ENCODE measurements at places on chromosomes 5 and 9.

- no peak for DNase-seq
These were observed 103.3 kb upstream of the EDIL3 start for GRCh38 chr5:84487963-84488362.

DNA sequence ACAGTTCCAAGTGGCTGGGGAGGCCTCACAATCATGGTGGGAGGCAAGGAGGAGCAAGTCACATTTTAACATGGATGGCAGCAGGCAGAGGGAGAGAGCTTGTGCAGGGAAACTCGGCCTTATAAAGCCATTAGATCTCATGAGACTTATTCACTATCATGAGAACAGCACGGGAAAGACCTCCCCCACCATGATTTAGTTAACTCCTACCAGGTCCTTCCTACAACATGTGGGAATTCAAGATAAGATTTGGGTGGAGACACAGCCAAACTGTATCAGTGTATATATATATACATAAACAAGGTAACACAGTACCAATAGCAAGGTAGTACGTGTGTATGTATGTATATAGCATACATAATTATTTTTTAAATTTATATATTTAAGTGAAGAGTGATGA is 50.9 kb downstream of the NFX1 start:
- no peak for DNase-seq

DNA sequence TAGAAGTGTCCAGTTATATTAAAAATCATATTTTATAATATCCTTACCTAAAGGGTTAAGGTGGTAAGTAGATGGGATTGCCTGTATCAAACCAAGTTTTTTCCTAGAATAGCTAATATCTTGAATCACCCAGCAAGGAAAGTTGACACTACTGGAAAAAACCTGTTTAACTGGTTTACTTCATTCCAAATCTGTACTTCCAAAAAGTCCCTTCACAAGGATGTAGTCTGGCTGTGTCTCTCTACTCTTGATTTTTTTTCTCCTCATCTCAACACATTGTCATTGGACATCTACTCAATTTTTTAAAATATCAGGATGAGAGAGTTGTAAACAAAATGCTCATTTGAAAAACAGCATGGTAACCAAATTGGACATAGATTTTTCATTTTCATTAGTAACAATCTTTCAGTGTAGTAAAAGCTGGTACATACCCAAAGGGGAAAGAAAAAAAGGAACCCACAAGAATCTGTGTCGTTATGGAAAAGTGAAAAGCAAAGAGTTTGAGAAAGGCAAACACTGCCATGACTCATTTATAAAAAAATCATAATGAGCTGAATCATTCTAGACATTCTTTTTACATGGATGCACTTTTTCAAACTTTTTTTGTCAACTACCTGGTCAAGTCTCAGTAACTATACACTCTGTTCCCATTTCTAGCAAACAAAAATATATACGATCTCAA is 173.5 kb downstream of the GLIS3 start:
- DNase-seq = no peak

- DNase-seq = no peak
These were observed 417 bp downstream of the GABBR2 start for GRCh38 chr9:98708103-98708932.

- no peak for DNase-seq
These were observed 106.6 kb downstream of the PDE8B start for GRCh38 chr5:77316871-77317661.

GRCh38 chr9:109307380-109308240 is 13.2 kb downstream of the EPB41L4B start:
- no peak for DNase-seq

GRCh38 chr5:133884569-133885311 is 83.7 kb downstream of the C5orf15 start:
- no peak for DNase-seq

GRCh38 chr5:32686799-32687498 is 24.2 kb upstream of the NPR3 start:
- no peak for DNase-seq

DNA sequence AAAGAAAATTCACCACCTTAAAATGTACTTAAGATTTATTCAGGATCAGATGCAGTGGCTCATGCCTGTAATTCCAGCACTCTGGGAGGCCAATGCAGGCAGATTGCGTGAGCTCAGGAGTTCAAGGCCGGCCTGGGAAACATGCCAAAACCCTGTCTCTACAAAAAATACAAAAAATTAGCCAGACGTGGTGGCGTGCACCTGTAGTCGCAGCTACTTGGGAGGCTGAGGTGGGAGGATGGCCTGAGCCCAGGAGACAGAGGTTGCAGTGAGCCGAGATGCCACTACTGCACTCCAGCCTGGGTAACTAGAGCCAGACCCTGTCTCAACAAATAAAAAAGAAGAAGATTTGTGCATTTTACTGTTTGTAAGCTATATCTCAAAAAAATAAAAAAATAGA is 34.7 kb upstream of the GFPT2 start:
- DNase-seq = no peak

GRCh38 chr9:20378851-20379250 is 243.4 kb downstream of the MLLT3 start:
- DNase-seq = no peak

GRCh38 chr5:145495196-145495595 is 339.9 kb downstream of the PRELID2 start:
- DNase-seq = no peak

- DNase-seq = no peak
These were observed 58.3 kb upstream of the SHB start for GRCh38 chr9:38127271-38127839.

DNA sequence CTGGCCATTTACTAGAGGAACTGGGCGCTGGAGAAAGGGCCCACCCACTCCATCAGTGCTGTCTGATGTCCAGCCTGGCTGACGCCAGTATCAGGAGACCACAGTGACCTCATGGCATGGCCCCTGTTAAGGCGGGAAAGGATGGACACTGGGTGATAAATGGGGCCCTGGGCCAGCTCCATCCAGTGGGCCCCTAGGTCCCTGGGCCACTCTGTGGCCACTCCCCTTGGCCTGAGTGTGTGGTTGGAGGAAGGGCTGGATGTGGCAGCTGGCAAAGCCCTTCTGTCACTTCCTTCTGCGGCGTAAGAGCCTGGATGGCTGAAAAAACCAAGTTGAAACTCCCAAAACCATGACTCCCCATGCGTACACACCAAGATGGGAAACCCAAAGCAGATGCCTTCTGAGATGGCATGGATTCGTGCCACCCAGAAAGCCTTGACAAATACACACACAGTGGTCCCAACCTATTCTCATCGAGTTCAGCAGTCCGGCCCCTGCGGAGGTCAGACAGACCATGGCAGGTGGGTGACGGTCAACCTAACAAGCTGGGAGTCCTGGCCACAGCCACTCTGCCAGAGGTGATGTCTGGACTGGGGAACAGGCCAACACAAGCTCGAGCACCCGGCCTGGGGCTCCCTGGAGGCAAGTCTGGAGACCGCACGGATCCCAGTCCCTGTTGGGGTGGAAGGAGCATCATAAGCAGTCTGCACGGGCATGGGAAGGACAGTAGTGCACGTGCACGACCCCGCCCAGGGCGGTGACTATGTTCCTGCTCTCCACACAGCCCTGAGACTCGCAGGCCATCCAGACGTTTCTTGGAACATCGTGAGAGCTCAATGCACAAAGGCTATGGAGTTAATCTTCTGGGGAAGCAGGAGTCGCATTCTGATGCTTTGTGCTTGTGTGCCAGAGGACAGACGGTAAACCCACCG is 45.2 kb upstream of the NOTCH1 start:
- DNase-seq = no peak

- DNase-seq = no peak
These were observed 2.0 kb downstream of the MATR3 start for GRCh38 chr5:139295346-139296057.

DNA sequence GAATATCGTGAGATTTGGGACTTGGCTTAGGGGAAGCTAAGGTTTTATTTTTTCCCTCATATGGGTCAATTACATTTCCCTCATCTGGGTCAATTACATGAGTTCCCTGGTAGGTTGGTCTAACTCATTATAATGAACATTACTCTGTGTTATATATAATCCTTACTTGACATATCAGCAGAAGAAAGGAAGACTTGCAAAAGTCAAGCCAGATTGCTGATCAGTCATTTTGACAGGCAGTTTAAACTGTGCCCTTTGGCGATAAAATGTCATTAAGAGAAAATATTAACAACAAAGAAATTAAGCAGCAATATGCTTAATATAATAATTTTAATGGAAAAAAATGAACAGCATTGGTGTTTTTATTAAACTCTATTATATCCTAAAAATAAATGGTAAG is 23.1 kb upstream of the TRPM3 start:
- no peak for DNase-seq

DNA sequence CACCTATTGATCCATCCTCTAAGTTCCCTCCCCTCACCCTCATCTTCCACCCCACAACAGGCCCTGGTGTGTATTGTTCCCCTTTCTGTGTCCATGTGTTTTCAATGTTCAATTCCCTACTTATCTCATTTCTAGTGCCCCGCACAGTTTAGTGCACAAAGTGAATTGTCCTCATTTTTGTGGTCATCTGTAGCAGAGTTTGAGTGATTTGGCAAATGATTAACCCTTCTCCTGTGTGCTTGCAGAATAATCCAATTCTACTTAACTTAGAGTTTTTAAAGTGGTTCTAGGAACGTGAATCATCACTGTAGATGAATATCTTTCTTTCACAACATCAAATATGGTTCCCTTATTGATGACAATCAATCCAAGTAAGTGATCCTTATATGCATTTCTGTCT is 6.3 kb upstream of the HAPLN1 start:
- no peak for DNase-seq

DNA sequence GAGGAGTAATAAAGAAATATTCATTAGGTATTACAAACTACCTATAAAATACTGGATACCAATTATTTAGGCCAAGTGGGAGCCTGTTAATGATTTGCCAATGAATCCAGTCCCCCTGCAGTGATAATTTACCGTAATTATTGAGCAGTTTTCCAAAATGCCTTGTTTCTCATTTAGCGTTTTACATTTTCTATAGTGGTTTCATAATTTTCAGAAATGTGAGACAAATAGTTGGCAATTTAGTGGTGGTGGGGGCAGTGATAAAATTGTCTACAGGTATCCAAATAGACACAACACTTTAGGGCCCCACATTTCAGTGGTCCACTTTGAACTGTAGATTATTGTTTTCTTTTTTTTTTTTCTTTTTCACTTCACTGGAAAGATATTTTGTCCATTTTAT is 27.3 kb upstream of the ALDH1A1 start:
- DNase-seq = no peak

DNA sequence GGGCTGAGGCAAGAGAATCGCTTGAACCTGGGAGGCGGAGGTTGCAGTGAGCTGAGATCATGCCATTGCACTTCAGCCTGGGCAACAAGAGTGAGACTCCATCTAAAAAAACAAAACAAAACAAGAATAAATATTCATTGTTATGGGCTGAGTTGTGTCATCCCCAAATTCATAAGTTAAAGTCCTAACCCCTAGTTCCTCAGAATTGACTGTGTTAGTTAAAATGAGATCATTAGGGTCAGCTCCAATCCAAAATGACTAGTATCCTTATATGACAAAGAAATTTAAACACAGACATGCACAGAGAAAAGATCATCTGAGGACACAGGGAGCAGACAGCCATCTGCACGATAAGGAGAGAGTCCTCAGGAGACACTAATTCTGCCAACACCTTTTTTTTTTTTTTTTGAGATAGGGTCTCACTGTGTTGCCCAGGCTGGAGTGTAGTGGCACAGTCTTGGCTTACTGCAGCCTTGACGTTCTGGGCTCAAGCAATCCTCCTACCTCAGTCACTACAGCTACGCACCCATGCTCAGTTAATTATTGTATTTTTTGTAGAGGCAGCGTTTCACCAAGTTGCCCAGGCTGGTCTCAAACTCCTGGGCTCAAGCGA is 32.1 kb upstream of the GCNT1 start:
- no peak for DNase-seq

DNA sequence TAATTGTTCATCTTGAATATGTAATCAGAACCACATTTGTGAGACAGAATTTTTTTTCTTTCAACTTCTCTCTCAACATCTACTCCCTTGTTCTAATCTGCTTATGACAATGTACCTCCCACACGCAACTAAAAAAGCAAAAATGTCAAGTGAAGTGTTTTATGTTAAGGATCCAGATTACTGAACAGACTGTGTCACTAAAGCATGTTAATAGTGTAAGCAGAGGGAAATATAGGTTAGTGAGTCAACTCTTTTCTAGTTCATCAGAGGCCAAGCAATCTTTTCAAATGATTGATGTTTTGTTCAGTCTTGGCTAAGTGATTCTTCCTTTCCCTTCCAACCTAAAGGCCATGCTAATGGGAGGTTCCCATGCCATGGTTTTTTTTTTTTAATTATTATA is 34.7 kb upstream of the IDNK start:
- DNase-seq = no peak

GRCh38 chr5:103223031-103223955 is 35.3 kb upstream of the MACIR start:
- no peak for DNase-seq

DNA sequence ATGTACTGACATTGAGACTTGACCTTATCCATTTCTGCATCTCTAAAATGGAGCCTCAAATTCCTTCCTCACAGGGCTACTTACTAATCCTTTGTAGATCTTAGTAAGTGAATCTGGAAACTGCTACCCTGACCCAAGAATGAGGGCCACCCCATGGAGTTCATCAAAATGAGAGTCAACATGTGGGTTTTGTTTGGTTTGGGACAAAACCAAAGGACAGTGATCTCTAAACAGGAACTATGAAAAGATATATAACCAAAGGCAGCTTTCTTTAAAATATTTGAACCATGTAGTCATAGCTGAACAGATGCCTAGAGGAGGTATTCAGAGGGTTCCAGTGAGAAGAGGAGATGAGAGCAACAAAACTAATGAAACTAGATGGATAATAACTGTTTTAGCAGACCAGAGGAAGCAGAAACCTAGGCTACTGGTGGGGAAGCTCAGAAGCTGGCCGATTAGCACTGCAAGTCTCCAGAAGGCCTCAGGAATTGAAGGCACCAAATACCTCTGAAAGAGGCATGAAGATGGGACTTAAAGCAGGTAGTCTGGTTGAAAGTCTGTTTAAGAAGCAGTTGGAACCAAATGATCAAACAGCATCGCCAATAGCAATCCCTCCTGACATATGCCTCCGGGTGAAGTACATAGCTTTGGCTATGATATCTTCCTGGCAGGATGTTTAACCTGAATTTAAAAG is 45.8 kb downstream of the THOC3 start:
- no peak for DNase-seq

DNA sequence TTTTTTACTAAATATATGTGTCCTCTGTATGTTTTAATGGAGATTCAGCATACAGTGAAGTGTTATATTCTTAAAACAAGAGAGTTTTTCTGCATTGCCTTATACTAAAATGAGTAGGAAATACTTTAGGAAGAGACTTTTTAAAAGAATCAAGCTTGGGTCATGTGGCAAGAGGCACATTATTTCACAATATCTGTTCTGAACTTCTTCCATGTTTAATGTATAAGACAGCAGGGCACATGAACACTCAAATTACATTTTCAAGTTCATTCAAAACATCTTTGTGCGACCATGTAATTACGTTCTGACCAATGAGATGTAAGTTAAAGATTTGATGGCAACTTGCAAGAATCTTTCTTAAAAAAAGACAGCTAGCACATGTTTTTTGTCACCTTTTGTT is 1055.9 kb downstream of the NR2F1-AS1 start:
- no peak for DNase-seq

- no peak for DNase-seq
These were observed 9.9 kb downstream of the ANP32B start for GRCh38 chr9:97993000-97993399.
